ENCODE measurements at places on chromosomes 5 and 9.

DNA sequence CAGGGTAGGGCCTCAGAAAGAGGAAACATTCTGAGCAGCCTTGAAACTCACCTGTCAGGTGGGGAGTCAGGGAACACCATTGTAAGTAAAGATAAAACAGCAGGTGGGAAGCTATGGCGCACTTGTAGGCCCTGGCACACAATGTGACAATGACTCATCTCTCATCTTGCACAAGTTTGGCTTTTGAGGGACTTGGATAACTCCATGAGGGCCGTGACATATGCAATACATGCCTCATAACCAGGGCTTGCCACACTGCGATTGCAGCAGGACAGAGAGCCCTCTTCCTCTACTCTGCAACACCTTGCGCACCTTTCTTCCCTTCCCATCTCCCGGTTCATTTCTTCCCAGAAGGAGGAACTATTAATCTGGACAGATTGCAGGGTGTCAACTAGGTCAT is 144.9 kb downstream of the CEP120 start:
- DNase-seq: no peak

DNA sequence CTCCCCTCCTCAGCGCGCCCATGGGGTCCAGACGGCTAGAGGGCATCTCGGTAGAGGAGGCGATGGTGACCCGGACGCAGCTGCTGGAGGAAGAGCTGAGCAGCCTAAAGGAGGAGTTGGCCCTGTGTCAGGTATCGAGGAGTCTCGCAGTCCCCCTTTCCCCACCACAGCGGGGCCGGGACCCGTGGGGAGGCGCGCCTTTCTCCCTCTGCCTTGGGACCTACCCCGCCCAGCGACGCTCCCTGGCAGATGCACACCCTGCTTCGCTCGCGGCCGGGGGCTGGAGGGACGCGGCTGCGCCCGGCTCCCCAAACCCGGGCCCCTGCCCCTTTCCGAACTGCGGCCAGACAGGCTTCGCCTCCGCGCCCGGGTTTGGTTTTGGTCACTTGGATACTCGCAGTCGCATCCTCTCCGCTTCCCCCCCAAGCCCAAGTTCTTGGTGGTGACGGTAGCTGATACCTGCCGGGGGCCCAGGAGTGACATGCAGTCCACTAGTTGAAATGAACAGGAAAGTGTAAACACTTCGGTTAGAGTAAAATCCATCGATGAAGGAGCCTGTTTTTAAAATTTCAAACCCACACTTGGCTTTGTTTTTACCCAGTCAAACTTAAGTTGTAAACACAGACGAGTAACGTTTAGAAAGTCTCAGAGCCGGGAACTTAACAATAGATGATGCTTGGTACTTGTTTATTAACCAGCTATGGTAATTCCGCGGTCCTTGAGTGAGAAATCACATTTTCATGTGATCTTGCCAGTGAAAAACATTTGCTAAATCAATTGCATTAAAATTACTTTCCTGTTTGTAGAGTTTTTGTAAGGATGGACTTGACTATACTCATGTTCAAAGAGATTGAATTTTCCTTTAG is 688 bp downstream of the CNTLN start:
- DNase-seq: no peak

- no peak for DNase-seq
Observed at GRCh38 chr5:109837231-109837861, 147.6 kb downstream of the MAN2A1 start.

GRCh38 chr9:90642570-90643539 is at the start of gene DIRAS2:
Gene DIRAS2, minus strand, starts transcription at chr9:90642824. Its CDS starts 28,997 bp downstream, at chr9:90613827.
- no peak for DNase-seq

- DNase-seq: no peak
Observed at GRCh38 chr9:136566901-136567300, 21.1 kb upstream of the NOTCH1 start.

GRCh38 chr9:89426384-89426961 is 71.4 kb downstream of the SEMA4D start:
- no peak for DNase-seq

DNA sequence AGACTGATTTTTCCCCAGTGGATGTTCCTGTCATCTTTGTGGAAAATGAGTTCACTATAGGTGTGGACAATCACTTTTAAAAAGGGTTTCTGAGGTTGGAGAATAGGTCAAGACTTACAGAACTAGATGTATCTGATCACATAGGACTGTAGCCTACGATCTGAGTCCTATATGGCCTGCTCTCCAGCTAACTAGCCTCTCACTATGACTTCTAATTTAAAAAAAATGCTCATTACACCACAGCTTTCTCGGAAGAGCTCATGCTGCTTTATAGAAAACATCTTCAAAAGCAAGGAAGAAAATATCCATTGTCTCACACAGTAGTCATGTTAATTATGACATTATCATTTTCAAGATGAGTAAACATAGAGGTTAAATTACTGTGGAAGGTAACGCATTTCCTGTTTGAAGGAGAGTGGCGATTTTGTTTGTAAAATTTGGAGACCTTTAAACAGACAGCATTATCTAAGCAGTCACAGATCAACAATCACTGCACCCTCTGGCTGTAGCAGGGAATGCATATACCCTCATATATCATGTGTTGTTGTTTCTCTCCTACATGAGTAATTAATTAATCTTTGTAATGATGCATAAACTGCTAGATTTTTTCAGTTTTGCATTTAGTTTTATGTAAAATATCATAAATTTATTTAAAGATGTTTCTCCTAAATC is 573.7 kb downstream of the GABRG2 start:
- no peak for DNase-seq

GRCh38 chr5:98065261-98065909 is 708.1 kb upstream of the RGMB start:
- no peak for DNase-seq

- DNase-seq: no peak
Observed at GRCh38 chr5:78280261-78280660, 14.2 kb downstream of the AP3B1 start.

- no peak for DNase-seq
Observed at GRCh38 chr9:18349530-18349929, 124.4 kb upstream of the ADAMTSL1 start.

GRCh38 chr5:168366116-168366515 is 74.7 kb downstream of the WWC1 start:
- DNase-seq: no peak

- no peak for DNase-seq
Observed at GRCh38 chr9:17521100-17521855, 57.6 kb upstream of the SH3GL2 start.

GRCh38 chr5:39700523-39700922 is 275.7 kb upstream of the DAB2 start:
- DNase-seq: no peak

- no peak for DNase-seq
Observed at GRCh38 chr5:88480801-88481499, 212.3 kb upstream of the TMEM161B start.

DNA sequence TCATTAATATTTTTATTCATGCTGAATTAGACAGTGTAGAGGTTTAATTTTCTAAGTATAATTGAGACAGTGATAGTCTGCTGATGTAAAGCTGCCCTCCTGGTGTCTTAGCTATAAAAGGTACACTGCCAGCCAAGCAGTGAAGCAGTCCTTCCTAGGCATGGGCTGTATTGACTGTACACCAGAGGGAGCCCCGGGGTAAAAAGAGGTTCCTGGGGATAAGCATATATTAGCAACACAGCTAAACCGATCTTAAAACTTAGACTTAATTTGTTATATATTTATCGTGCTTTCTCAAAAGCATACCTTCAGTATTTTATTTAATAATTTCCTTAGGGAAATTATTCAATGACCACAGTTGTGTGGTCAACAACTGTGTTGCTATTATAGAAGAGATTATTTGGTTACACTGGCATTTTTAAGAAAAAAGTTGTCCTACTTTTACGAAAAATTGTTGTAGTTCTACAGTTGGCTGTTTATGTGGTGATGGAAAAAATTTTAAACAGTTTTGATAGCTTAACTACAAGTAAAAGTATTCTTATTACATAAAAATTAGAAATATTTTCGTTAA is 68.8 kb downstream of the ELL2 start:
- no peak for DNase-seq

GRCh38 chr9:101083448-101084202 is 55.1 kb downstream of the PLPPR1 start:
- no peak for DNase-seq

DNA sequence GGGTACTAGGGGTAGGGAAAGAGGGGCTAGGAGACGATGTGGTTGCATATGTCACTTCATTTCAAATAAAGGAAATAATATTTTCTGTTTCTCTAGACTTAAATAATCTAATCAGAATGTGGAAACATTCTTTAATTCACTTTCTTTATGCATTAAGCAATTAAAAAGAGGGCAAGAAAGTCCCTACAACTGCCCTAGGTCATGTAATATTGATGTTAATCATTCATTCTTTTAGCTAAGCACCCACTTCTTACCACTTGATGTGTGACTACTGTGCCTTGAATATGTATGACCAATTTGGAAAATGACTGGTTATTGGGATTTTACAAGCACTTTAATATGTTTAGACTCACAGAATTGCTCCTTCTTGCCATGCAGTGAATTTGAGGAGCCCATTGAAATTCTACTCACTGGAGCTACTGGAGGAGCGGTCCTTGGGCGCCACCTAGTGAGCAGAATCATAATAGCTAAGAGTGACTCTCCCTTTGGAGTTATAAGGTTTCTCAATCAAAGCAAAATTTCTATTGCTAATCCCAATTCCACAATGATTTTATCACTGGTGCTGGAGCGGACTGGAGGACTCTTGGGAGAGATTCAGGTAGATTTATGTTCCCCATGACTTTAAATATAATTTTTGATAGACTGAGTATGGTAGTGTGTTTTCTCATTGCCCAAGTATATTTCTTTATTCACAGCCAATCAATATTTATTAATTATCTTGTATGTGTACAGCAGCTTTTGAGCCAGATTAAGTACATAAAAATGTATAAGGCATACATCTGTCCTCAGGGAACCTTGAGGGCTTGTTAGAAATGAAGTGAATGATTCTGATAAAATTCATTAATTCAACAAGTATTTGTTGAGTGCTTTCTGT is 225.1 kb downstream of the ADGRV1 start:
- DNase-seq: peak; percentile 37

DNA sequence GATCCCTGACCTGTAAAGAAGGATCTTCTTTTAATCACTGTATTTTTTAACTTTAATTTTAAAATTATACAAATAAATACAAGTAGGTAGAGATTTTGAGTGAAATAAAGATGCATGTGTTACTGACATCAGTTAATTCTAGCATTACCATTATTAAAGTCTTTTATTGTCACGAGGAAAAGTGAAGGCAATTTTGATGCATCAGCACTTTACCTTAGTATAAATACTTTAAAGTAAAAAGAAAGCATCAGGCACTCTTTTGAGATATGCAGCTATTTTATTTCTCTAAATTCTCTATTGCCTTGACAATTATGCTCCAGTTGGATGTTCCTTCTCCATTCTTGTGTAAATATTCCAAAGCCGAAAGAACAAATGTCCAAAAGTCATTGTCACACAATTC is 4.6 kb downstream of the HTR1A start:
- no peak for DNase-seq

GRCh38 chr9:78893774-78894401 is 597.0 kb downstream of the PSAT1 start:
- no peak for DNase-seq

GRCh38 chr5:117547192-117547591 is 972.6 kb upstream of the SEMA6A start:
- DNase-seq: no peak

DNA sequence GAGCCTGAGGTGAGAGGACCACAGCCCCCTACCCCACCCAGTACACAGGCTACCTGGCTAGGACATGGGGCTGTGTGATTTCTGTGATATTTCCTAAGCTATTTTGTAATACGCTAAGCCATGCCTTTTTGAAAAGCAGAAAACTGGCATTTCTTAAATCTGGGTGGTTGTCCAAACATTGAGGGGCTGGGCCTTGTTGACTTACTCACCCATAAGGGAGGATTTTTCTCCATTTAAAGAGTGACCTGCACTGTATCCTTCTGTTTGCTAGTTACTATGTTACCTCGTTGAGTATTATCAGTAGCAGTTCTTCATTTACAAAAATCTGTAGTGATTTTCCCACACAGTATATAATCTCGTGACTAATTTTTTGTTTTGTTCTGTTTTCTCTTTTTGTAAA is 117.5 kb upstream of the OTULINL start:
- DNase-seq: no peak

DNA sequence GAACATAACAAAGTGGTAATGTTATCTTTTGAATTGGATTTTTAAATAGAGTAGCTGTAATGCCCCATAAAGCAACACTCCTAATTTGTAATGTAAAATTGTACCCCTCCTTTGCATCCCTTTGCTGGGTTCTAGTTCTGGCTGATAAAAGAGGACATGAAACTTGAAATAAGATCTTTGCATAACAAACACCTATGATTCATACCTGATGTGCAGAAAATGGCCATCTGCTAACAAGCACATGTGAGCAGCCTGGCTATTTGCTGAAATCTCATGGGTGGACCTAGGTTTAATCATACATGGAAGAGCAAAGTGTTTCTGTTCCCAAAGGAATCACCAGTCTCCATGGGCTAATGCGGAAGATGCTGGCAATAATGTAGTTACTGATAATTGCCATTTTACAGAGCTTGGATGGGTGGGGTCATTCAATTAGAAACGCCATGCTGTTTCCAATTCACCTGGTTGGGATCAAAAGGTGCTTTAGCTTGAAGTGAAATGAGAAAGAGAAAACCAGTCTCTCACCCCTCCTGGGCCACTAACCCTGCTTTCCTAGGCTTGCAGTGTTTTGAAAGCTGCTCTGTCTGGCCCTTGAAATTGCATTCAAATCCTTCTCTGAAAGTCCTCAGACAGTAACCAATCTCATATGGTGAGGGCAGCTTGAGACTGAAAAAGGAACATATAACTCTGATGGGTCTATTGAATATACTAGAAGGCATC is 585.1 kb downstream of the TLE4 start:
- no peak for DNase-seq

DNA sequence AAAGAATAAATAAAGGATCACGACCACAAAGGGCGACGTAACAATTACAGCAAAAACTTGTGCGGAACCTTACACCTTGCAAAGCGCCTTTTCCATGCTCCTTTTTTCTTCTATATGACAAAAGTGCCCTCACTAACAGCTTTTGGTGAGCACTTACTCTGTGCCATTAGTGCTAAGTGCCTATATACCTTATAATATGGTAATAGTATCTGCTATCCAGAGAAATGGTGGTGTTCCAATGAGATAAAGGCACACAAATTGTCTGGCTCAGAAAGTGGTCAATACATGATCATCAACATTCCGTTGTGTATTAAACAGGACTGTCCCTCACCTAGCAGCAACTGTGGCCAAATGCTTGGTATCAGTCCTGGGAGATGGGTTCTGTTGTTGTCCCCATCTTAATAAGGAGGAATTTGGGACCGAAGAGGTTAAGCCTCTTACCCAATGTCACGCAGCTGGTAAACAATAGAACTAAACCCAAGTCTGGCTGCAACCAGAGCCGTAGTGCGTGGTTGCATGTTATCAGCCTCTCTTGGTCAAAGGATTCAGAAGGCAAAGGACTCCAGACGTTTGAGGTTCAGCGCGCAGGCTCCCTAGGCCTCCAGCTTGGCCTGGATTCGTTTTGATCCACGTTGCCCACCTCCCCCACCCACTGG is 564 bp upstream of the TOR2A start:
- no peak for DNase-seq

GRCh38 chr9:82991671-82992070 is 71.3 kb downstream of the RASEF start:
- DNase-seq: no peak

- DNase-seq: no peak
Observed at GRCh38 chr5:134758176-134758503, 439 bp upstream of the DDX46 start.
